Activated CD4-positive, alpha-beta memory T cell treated with anti-CD3 and anti-CD28 coated beads, Interleukin-2, amount 10 ng/mL, durations not matched to agents 7 days and 5 days (primary cell): ENCODE measurements at places on chromosomes 11 and 22. TPM values are rescaled to one million over a fixed set of nuclear protein-coding genes. Genes with fewer than 3 reads are reported as not detected.
A peak's percentile ranks its signal among the peaks of the same experiment; 100 is the strongest.

OR10A2 gene
- not detected for total RNA-seq

GRCh38 chr11:35814081-35814695 is 129.7 kb upstream of the LDLRAD3 start:
- DNase-seq = no peak

DNA sequence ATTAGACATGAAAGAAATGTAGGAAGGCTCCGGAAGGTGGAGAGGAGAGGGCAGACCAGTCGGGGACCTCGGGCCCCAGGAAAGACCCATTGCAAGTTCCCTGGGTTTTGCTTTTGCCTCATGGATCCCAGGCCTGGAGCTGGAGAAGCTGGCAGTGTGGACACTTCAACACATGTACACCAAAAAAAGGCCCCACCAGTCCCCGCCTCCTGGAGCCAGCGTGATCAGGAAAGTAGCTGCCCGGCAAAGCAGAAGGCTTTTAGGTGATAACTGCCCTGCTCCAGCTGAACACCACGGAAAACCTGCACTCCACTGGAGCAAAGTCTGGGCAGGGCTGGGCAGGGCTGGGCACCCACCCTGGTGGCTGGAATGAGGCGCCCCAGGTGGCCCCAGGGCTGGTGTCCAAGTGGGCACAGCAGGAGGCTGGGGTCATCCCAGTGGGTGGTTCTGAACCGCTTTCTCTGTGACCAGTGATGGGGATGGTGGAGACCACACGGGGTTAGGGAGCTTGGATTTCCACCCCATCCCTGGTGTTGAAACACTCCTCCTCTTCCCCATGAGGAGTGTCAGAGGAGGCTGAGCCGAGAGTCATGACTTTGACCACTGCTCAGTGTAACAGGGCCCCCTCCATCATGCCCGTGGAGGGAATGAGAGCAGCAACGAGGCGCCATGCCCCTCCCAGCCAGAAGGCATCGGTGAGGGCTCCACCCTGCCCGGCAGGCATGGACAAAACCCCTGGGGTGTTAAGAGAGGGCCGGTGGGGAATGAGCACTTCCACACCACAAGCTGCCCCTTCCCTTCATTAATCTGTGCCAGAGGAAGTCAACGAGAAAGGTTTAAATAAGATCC is 16.9 kb upstream of the MUC5AC start:
- peak; percentile 9 for DNase-seq

DNA sequence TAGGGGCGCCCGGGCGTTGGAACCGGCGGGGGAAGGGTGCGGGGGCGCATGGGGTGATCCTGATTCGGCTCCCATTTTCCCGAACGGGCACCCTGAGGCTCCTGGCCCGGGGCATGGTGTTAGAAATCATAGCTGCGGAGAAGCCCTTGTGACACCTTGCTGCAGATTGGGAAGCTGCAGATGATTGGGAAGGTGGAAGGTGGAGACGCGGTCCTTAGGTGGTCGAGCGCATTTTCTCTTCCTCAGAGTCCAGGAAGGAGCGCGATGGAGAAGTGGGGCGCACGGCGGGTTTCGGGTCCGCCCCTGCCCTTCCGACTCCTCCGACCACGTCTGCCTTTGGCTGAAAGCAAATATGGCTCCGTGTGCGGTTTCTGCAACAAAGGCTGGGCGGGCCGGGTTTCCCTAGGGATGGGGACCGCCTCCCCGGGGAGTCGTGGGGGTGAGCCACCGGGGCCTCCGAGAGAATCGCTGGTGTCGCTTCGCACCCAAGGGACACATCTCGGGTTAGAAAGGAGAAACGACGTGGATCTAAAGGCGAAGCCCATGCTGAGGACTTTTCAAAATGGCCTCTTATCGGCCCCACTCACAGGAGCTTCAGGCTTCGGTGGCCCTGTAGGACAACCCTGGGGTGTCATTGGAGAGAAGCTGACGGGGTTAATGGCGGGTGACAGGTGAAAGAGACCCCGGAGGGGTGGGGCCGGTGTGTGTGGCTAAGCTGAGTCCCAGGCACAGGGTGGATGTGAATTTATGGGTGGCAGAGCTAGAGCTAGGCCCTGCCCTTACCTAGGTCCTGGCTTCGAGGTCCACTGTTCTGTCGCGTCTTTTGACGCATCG is 707 bp upstream of the FTH1 start:
- DNase-seq = peak; percentile 59
